Body of pancreas (tissue), 4 donors: ENCODE measurements at places on chromosomes 1 and 21. TPM values are rescaled to one million over a fixed set of nuclear protein-coding genes. Genes with fewer than 3 reads are reported as not detected.

The SLC66A1 gene
- 9.6 TPM for total RNA-seq

GRCh38 chr1:152479792-152480595 is 30.6 kb upstream of the LCE5A start:
- H3K4me1 ChIP-seq = no peaks in the 10 kb centered on the region
- DNase-seq = peak; percentile 45
- no peaks in the 10 kb centered on the region for H3K36me3 ChIP-seq
- no peaks in the 10 kb centered on the region for H3K27me3 ChIP-seq
- H3K27ac ChIP-seq = no peak overlapping the region
- no peak overlapping the region for H3K4me3 ChIP-seq

- no peak overlapping the region for H3K27ac ChIP-seq
- H3K4me1 ChIP-seq = no peaks in the 10 kb centered on the region
- H3K27me3 ChIP-seq = no peaks in the 10 kb centered on the region
- H3K4me3 ChIP-seq = no peak overlapping the region
- H3K36me3 ChIP-seq = no peaks in the 10 kb centered on the region
Measured at GRCh38 chr1:195709821-195710220, 898.4 kb downstream of the KCNT2 start.

GRCh38 chr1:201877877-201878401 is 10.8 kb upstream of the SHISA4 start:
- no peak overlapping the region for H3K4me3 ChIP-seq
- DNase-seq = peak; percentile 34
- no peak overlapping the region for H3K27ac ChIP-seq
- H3K36me3 ChIP-seq = peaks cover 5% of the 10 kb centered on the region

- H3K27ac ChIP-seq = no peak overlapping the region
- no peaks in the 10 kb centered on the region for H3K36me3 ChIP-seq
- H3K27me3 ChIP-seq = no peaks in the 10 kb centered on the region
- no peaks in the 10 kb centered on the region for H3K4me1 ChIP-seq
- no peak overlapping the region for H3K4me3 ChIP-seq
Measured at GRCh38 chr1:233224311-233224710, 71.2 kb downstream of the PCNX2 start.

The SPAG17 gene
- not detected for total RNA-seq

The LRRC53 gene
- not detected for total RNA-seq

- H3K27ac ChIP-seq = no peak overlapping the region
- H3K36me3 ChIP-seq = no peaks in the 10 kb centered on the region
- DNase-seq = no peak
- no peaks in the 10 kb centered on the region for H3K4me1 ChIP-seq
Measured at GRCh38 chr1:242199776-242200458, 201.0 kb upstream of the MAP1LC3C start.

The PPFIA4 gene
- total RNA-seq = not detected

The HMGN1 gene
- 97.2 TPM for total RNA-seq

- DNase-seq = peak; percentile 54
- no peak overlapping the region for H3K27ac ChIP-seq
- no peaks in the 10 kb centered on the region for H3K27me3 ChIP-seq
- no peaks in the 10 kb centered on the region for H3K36me3 ChIP-seq
Measured at GRCh38 chr1:223341121-223341520, 22.9 kb downstream of the SUSD4 start.

- DNase-seq = no peak
- H3K36me3 ChIP-seq = no peaks in the 10 kb centered on the region
- H3K27me3 ChIP-seq = no peaks in the 10 kb centered on the region
- H3K4me1 ChIP-seq = no peaks in the 10 kb centered on the region
- no peak overlapping the region for H3K27ac ChIP-seq
Measured at GRCh38 chr1:38371505-38371844, 324.9 kb upstream of the POU3F1 start.

- no peaks in the 10 kb centered on the region for H3K27me3 ChIP-seq
- DNase-seq = peak; percentile 64
- peaks cover 4% of the 10 kb centered on the region for H3K4me1 ChIP-seq
- H3K4me3 ChIP-seq = no peak overlapping the region
Measured at GRCh38 chr1:171226747-171227370, 21.4 kb upstream of the FMO1 start.

DNA sequence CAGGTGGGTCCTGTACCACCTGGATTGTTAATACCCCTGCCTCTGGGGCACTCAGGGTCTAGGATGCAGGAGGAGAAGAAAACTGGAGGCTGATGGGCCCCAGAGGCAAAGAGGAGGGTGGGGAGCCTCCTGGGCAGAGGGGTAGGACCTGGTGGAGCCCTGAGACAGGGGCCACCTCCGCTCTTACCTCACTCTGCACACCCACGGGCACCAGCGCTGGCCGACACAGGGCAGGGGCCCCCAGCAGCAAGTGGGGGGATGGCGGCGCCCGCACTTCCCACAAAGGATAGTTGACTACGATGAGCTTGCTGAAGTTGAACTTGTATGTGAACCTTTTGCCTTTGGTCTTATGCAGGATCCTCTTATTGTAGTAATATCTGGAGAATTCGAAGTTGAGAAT is 1.1 kb downstream of the ETV3L start:
- DNase-seq = no peak
- no peaks in the 10 kb centered on the region for H3K27me3 ChIP-seq
- no peak overlapping the region for H3K27ac ChIP-seq
- no peaks in the 10 kb centered on the region for H3K36me3 ChIP-seq
- no peak overlapping the region for H3K4me3 ChIP-seq
- no peaks in the 10 kb centered on the region for H3K4me1 ChIP-seq

- no peak overlapping the region for H3K27ac ChIP-seq
- DNase-seq = no peak
- H3K27me3 ChIP-seq = no peaks in the 10 kb centered on the region
- H3K4me1 ChIP-seq = peaks cover 17% of the 10 kb centered on the region
- no peaks in the 10 kb centered on the region for H3K36me3 ChIP-seq
- no peak overlapping the region for H3K4me3 ChIP-seq
Measured at GRCh38 chr1:151478140-151478812, 19.0 kb upstream of the POGZ start.
